MV-4-11 (cell line): ENCODE measurements at places on chromosomes 2 and 18.
A peak's percentile ranks its signal among the peaks of the same experiment; 100 is the strongest.

DNA sequence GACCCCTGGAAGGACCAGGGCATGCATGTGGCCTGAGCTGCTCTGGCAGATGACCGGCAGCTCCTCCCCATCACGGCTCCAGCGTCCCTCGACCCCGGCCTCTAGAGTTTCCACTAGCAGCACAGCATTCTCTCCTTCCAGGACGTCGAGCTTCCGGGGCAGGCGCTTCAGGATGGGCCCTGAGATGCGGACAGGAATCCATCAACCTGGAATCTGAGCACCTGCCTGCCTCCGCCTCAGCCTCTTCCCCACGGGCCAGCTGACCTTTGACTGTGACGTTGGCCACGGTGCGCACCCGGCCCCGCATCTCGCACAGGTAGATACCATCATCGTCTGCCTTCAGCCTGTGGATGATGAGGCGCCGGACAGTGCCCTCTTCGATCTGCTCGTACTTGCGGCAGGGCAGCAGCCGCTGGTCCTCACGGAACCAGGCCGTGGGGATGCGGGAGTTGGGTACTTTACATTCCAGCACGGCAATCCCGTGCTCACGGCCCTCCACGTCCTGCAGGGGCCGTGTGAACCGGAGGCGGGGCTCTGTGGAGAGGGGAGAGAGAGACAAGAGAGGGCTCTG, 3.5 kb downstream of the OBSL1 start:
- DNase-seq = no peak

- no peak for DNase-seq
Measured at GRCh38 chr2:126299469-126299976, 356.4 kb upstream of the GYPC start.

- DNase-seq = peak; percentile 73
Measured at GRCh38 chr2:16650287-16651249, 15.1 kb downstream of the CYRIA start.

DNA sequence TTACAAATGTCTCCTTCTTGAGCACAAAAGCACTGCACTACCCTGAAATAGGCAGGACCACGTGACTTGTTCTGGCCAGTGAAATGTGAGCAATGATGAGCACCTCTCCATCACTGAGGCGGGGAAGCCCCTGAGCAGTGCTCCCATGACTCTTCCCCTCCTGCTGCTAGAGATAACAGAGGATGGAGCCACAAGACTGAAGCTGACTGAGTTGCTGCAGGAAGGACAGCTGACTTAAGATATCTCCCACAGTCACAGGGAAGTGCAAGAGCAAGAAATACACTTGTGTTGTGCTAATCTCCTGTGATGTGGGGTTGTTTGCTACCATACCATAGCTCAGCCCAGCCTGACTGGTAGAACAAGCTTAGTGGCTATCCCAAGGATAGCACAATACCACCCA, 38.7 kb downstream of the STK39 start:
- DNase-seq = no peak
